ENCODE measurements at places on chromosomes 2 and 18. TPM values are rescaled to one million over a fixed set of nuclear protein-coding genes. Genes with fewer than 3 reads are reported as not detected.

Gene DHRS9
- polyA plus RNA-seq = 0.89 TPM

Gene DTNA
- polyA plus RNA-seq = 19.1 TPM

Gene ELMOD3
- 22.8 TPM for polyA plus RNA-seq

Gene ICOS
- polyA plus RNA-seq = not detected

Gene GALNT1
- 80.9 TPM for polyA plus RNA-seq

Gene MC4R
- 0.27 TPM for polyA plus RNA-seq

GRCh38 chr18:29501952-29502351 lies 1325.0 kb upstream of the CDH2 start:
- no peak for DNase-seq

DNA sequence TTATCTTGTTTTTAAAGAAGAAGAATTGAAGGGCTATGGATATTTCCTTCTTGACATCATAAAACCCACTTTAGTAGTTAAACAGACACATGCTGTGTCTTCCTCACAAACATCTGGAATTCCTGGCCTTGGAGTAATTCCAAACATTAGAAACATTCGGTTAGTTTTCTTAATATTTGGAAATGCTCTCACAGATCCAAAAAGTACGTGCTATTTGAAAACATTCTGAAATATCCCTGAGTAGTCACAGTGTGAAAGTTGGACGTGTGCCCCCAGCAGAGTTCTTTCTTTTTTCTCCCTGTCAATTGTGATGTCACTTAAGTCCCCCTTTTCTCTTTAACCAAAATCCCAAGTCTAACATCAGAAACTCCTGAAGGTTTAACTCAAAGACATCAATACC lies 91.3 kb downstream of the ANTXR1 start:
- DNase-seq = no peak
